ENCODE measurements at places on chromosomes 5 and 9. TPM values are rescaled to one million over a fixed set of nuclear protein-coding genes. Genes with fewer than 3 reads are reported as not detected.

DNA sequence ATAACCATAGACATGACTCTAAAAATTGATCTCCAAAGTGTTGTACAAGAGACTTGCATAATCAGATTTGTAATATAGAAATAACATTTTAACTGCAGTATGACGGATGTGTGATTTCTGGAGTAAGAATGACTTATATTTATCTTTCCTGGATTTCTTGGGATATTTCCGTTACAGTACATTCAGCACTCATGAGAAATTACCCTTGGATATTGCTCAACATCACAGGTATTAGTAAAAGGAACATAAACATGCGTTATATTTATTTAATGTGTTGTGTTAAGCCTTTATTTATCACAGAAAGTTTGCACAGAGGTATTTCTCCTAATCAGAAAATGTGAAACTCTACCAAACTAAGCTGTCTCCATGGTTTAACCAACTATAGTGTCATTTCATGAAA is 1823.9 kb upstream of the C9orf72 start:
- H3K27ac ChIP-seq = no peak overlapping the region
- H3K27me3 ChIP-seq = no peaks in the 10 kb centered on the region
- H3K4me1 ChIP-seq = no peaks in the 10 kb centered on the region
- no peak for DNase-seq
- H3K4me3 ChIP-seq = no peak overlapping the region

- no peaks in the 10 kb centered on the region for H3K36me3 ChIP-seq
- peak; percentile 69 for DNase-seq
- H3K4me1 ChIP-seq = peaks cover 6% of the 10 kb centered on the region
- no peak overlapping the region for H3K4me3 ChIP-seq
Measured at GRCh38 chr9:122122903-122123632, 30.0 kb upstream of the TTLL11 start.

DNA sequence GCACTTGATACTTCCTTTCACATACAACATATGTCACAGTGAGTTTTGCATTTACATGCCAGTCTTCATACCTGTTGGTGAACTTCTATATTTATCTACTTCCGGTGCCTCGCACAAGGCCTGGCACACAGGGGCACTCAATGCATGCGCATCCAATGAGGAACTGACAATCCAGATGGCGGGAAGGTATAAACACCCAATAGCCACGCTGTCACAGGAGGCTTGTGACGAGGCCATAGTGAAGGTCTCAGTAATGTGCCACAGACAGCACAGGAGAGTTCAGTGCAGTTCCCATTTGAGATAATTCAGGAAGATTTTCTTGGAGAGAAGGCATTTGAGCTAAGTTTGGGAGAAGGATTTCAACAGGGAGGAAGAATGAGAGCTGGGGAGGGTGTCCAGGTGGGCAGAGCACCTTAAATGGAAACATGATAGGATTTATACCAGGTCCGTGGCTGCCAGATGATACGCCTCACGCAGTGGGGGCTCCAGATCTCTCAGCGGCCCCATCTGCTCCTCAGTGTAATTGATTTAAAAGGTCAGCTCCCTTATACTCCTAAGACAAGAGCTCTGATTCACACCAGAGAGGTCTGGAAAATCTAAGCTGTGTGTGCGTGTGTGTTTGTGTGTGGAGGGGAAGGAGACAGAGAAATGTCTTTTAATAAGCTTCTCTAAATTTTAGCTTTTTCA is 206.2 kb downstream of the DCP2 start:
- H3K4me3 ChIP-seq = no peak overlapping the region
- no peaks in the 10 kb centered on the region for H3K27me3 ChIP-seq
- no peak for DNase-seq
- H3K27ac ChIP-seq = no peak overlapping the region
- H3K4me1 ChIP-seq = peaks cover 17% of the 10 kb centered on the region
- H3K36me3 ChIP-seq = no peaks in the 10 kb centered on the region

GRCh38 chr5:72507907-72508238 is 663 bp upstream of the ZNF366 start:
- no peaks in the 10 kb centered on the region for H3K36me3 ChIP-seq
- no peaks in the 10 kb centered on the region for H3K27me3 ChIP-seq
- peaks cover 85% of the 10 kb centered on the region for H3K4me1 ChIP-seq
- DNase-seq = no peak

GRCh38 chr5:2139478-2139877 is 256.8 kb upstream of the IRX4 start:
- no peak overlapping the region for H3K4me3 ChIP-seq
- H3K4me1 ChIP-seq = no peaks in the 10 kb centered on the region
- H3K27ac ChIP-seq = no peak overlapping the region
- H3K36me3 ChIP-seq = no peaks in the 10 kb centered on the region
- no peak for DNase-seq

- no peaks in the 10 kb centered on the region for H3K4me1 ChIP-seq
- peak overlapping the region; percentile 67 for H3K27ac ChIP-seq
- no peak overlapping the region for H3K4me3 ChIP-seq
- no peaks in the 10 kb centered on the region for H3K36me3 ChIP-seq
- no peaks in the 10 kb centered on the region for H3K27me3 ChIP-seq
- peak; percentile 57 for DNase-seq
Measured at GRCh38 chr9:107768224-107768623, 278.7 kb upstream of the KLF4 start.

GRCh38 chr5:66057239-66057638 is 86.9 kb upstream of the SREK1 start:
- no peaks in the 10 kb centered on the region for H3K4me1 ChIP-seq
- H3K27ac ChIP-seq = no peak overlapping the region
- peaks cover 43% of the 10 kb centered on the region for H3K36me3 ChIP-seq
- DNase-seq = no peak

DNA sequence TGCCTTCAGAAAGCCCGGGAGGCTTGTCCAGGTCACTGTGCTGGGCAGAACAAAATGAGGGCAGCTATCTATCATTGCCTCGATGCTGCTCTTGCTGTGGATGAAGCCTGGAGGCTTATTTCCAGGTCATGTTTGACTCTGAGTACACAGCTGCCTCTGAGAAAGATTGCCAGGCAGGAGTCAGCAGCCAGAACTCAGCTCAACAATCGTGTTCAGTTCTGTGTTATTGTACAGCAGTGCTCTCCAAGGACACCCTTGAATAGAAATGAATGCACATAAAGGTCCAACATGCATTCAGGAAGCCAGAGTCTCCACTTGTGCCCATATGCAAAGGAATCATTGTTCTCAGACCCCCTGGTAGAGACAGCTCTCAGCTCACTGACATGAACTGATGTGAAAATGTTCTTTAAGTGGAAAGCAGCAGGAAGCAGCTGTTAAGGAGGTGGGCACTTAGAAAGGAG is 61.7 kb upstream of the ZFR start:
- no peak overlapping the region for H3K27ac ChIP-seq
- no peak overlapping the region for H3K4me3 ChIP-seq
- H3K27me3 ChIP-seq = peaks cover 28% of the 10 kb centered on the region
- H3K36me3 ChIP-seq = no peaks in the 10 kb centered on the region
- DNase-seq = no peak

DNA sequence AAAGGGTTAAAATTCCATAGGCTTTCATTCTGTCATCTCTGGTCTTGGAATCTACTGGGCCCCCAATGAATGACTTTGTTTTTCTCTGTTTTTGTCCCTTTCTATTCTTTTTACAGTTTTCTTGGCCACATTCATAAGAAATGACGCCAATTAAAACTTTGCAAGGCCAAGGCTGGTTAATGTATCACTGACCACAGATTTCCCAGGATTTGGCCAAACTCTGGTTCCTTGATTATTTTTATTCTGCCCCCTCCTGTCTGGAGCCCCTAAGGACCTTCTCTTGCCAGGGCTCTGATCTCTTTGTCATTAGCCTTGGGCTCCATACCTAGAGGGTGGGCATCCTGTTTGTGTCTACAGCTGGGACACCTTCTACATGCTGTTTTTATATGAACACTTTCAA is 388.9 kb upstream of the PAPPA start:
- H3K27ac ChIP-seq = no peak overlapping the region
- H3K4me3 ChIP-seq = no peak overlapping the region
- DNase-seq = no peak
- H3K27me3 ChIP-seq = no peaks in the 10 kb centered on the region
- no peaks in the 10 kb centered on the region for H3K4me1 ChIP-seq

Gene C9
- not detected for total RNA-seq

- H3K4me1 ChIP-seq = peaks cover 16% of the 10 kb centered on the region
- H3K36me3 ChIP-seq = no peaks in the 10 kb centered on the region
- peak overlapping the region; percentile 84 for H3K4me3 ChIP-seq
- no peaks in the 10 kb centered on the region for H3K27me3 ChIP-seq
- no peak for DNase-seq
- H3K27ac ChIP-seq = peak overlapping the region; percentile 4
Measured at GRCh38 chr5:157266286-157267007, 524 bp downstream of the CYFIP2 start.

Gene CATSPER3
- total RNA-seq = 1.4 TPM

- H3K27me3 ChIP-seq = no peaks in the 10 kb centered on the region
- DNase-seq = no peak
- no peaks in the 10 kb centered on the region for H3K36me3 ChIP-seq
- H3K4me3 ChIP-seq = no peak overlapping the region
- H3K4me1 ChIP-seq = no peaks in the 10 kb centered on the region
Measured at GRCh38 chr5:174177976-174178605, 132.6 kb downstream of the NSG2 start.

DNA sequence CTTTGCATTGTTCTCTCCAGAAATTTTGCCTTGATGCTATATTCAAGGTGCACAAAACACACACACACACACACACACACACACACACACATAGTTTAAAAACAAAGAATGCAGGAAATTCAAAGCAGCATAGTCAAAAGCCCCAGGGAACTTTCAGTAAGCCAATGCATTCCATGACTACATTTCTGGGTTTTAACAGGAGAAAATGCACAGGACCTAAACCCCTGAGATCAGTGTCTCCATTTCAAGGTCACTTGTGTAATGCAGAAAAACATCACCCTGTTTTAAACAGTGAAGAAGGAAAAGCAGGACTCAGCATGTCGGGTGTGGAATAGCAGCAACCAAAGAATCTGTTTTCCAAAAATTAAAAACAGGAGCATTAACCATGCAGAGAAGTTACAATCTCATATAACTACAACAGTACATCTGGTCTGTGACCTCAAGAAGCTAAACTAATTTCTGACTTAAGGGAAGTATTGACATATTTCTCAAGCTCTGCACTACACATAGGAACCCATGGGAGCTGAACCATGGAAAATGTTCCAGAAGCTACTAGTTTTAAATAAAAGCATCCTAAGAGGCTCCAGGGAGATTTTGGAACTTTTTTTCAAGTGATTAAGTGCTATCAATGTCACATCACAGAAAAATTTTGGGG is 296.7 kb downstream of the HINT1 start:
- H3K36me3 ChIP-seq = no peaks in the 10 kb centered on the region
- no peak overlapping the region for H3K4me3 ChIP-seq
- no peak for DNase-seq
- H3K27ac ChIP-seq = no peak overlapping the region
- H3K4me1 ChIP-seq = no peaks in the 10 kb centered on the region
- H3K27me3 ChIP-seq = no peaks in the 10 kb centered on the region

- no peaks in the 10 kb centered on the region for H3K36me3 ChIP-seq
- H3K27me3 ChIP-seq = no peaks in the 10 kb centered on the region
- H3K27ac ChIP-seq = no peak overlapping the region
- DNase-seq = no peak
Measured at GRCh38 chr9:78676623-78677022, 379.7 kb downstream of the PSAT1 start.

GRCh38 chr9:87898151-87898550 is 15.5 kb downstream of the SPATA31E1 start:
- no peak for DNase-seq
- H3K27me3 ChIP-seq = no peaks in the 10 kb centered on the region
- H3K27ac ChIP-seq = no peak overlapping the region
- H3K4me3 ChIP-seq = no peak overlapping the region

Gene F2R
- 1.3 TPM for total RNA-seq

DNA sequence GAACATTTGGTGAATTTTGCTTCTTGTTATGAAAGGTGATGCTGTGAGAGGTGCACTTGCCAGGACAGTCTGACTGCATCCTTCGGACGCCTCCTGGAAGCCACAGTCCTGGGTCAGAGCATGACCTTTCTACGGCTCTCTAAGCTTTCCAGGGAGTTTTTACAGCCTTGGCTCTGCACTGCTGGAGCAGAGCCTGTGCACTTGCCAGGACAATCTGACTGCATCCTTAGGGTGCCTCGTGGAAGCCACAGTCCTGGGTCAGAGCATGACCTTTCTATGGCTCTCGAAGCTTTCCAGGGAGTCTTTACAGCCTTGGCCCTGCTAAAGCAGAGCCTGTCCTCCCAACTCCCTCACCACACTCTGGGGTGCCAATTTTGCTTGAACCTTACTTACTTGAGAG is 49.6 kb downstream of the CCDC180 start:
- H3K27ac ChIP-seq = no peak overlapping the region
- peaks cover 13% of the 10 kb centered on the region for H3K36me3 ChIP-seq
- DNase-seq = no peak
- H3K4me3 ChIP-seq = no peak overlapping the region
- H3K27me3 ChIP-seq = no peaks in the 10 kb centered on the region

GRCh38 chr5:106401561-106401960 is 1269.2 kb downstream of the EFNA5 start:
- no peaks in the 10 kb centered on the region for H3K36me3 ChIP-seq
- no peaks in the 10 kb centered on the region for H3K27me3 ChIP-seq
- no peaks in the 10 kb centered on the region for H3K4me1 ChIP-seq
- no peak overlapping the region for H3K4me3 ChIP-seq

- no peaks in the 10 kb centered on the region for H3K4me1 ChIP-seq
- no peak overlapping the region for H3K27ac ChIP-seq
- H3K36me3 ChIP-seq = no peaks in the 10 kb centered on the region
- no peak for DNase-seq
Measured at GRCh38 chr5:175691761-175692160, 33.9 kb downstream of the HRH2 start.

DNA sequence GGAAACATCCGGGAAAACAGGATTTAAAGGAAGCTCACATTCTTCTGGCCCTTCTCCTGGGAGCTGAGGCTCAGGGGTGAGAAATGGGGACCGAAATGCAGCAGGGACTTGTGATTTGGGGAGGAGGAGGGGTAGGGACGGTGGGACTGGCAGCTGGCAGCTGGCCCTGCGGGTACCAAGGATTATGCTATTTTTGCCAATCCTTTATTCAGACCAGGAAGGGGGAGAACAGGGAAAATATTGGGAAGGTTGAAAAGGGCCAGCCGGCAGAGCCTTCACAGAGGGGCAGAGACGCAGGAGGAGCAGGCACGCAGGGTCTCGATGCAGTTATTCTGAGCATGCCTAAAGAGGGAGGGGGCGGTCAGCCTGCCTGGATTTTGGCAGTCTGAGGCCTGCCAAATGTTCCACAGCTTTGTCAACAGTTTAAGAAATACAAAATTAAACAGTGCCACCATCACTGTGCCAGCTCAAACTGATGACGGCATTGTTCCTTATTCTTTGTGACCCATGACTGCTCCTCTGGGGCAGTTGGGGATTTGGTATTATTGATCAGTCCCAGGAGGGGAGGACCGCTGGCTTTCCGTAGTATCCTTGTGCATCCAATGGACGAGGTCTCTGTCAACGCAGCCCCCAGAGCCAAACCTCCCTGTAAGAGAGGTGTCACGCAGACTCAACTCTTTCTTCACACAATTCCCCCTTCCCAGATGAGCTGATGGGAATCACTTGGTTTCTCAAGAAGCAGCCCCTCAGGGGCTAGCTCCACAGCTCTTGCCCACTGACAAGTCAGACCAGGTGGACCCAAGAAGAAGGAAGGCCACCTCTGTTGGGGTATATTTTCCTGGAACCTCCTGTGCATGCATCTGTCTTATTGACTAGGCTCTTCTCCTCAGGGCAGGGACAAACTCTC is 553.3 kb downstream of the BNC2 start:
- H3K4me3 ChIP-seq = no peak overlapping the region
- H3K36me3 ChIP-seq = no peaks in the 10 kb centered on the region
- no peak for DNase-seq
- no peak overlapping the region for H3K27ac ChIP-seq
- no peaks in the 10 kb centered on the region for H3K27me3 ChIP-seq

Gene SPAAR
- 4.4 TPM for total RNA-seq

Gene CCL27
- not detected for total RNA-seq

Gene IL33
- 4.0 TPM for total RNA-seq
